ENCODE measurements at places on chromosomes 12 and 14.
A peak's percentile ranks its signal among the peaks of the same experiment; 100 is the strongest.

DNA sequence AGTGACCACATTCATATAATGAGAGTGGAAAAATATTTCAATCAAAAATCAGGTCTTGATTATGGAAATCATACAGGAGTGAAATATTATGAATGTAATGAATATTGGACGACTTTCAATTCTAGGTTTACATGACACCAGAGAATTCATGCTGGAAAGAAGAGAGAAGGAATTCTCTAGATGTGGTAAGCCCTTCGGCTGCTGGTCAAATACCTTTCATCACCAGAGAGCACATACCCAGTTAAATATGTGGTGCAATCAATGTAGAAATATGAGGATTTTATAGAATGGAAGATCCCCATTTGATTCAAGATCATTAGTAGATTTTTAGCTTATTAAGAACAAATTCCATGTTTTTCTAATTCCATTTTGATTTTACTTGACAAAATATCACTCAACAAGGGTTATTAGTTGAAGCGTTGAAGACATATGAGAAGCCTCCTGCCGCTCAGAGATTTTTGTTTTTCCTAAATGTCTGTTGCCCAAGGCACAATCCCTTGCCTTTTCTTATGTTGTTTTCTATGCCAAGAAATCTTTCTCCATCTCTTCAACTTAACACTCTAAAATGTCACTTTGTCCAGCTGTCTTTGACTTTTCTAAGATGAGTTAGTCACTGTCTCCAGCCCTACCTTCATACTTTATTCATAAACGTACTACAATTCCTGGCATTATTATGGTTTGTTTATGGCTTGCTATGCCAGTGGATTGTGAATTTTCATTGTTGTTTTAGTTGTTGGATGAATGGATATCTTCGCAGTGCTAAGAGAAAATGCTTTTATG lies 72.8 kb upstream of the ZDHHC17 start:
- DNase-seq: no peak

GRCh38 chr12:2082321-2082720 lies 29.5 kb downstream of the CACNA1C start:
- no peak for DNase-seq

- no peak for DNase-seq
These were observed 102.6 kb downstream of the TSPAN9 start for GRCh38 chr12:3179731-3180130.

DNA sequence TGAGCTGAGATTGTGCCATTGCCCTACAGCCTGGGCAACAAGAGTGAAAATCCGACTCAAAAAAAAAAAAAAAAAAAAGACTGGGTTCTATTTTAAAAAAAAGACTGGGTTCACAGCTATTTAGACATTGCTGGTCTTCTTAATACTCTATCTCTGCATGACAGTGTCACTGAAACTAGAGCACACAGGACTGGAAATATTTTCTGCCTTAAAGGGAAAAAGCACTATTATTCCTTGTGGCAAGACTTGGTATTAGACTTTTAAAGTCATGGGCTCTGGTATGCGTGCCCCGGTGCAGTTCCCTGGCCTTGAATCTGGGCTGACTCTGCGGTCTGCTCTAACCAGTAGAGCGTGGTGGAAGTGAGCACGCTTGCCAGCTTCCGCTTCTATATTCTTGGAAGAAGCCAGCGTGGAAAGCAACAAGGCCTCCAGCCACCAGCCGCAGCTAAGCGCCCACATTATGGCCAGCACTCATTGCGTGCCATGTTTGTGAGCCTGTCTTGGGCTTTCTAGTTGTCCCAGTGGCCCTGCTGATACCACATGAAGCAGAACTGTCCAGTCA lies 31.3 kb downstream of the PRKAB1 start:
- no peak for DNase-seq

- DNase-seq: no peak
These were observed 1.4 kb upstream of the TAMALIN start for GRCh38 chr12:52005218-52005902.

- DNase-seq: no peak
These were observed 114.5 kb downstream of the RPAP3 start for GRCh38 chr12:47591361-47591791.

GRCh38 chr14:87601036-87601435 lies 391.9 kb downstream of the GALC start:
- DNase-seq: no peak

- no peak for DNase-seq
These were observed 139.6 kb downstream of the C12orf75 start for GRCh38 chr12:105470102-105470501.

GRCh38 chr12:94553130-94553519 lies 93.5 kb upstream of the CEP83 start:
- no peak for DNase-seq

DNA sequence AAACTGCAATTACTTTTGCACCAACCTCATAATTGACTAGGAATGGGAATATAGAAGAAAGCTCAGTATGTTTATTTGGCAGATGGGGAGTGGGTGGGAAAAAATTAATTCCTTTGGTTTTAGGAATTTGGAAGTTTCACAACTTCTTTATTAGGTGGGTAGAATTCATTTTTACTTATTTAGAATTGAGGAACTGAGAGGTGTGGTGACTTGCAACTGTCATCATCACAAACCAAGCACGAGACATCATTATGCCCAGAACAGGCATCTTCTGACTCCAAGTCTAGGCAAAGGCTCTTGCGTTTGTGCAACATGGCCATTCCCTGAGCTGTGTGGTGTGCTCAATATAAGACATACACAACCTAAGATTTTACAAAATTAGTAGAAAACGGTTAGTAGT lies 380.0 kb downstream of the ATP23 start:
- DNase-seq: no peak

- DNase-seq: no peak
These were observed 107.8 kb upstream of the PTPRB start for GRCh38 chr12:70745048-70745447.

DNA sequence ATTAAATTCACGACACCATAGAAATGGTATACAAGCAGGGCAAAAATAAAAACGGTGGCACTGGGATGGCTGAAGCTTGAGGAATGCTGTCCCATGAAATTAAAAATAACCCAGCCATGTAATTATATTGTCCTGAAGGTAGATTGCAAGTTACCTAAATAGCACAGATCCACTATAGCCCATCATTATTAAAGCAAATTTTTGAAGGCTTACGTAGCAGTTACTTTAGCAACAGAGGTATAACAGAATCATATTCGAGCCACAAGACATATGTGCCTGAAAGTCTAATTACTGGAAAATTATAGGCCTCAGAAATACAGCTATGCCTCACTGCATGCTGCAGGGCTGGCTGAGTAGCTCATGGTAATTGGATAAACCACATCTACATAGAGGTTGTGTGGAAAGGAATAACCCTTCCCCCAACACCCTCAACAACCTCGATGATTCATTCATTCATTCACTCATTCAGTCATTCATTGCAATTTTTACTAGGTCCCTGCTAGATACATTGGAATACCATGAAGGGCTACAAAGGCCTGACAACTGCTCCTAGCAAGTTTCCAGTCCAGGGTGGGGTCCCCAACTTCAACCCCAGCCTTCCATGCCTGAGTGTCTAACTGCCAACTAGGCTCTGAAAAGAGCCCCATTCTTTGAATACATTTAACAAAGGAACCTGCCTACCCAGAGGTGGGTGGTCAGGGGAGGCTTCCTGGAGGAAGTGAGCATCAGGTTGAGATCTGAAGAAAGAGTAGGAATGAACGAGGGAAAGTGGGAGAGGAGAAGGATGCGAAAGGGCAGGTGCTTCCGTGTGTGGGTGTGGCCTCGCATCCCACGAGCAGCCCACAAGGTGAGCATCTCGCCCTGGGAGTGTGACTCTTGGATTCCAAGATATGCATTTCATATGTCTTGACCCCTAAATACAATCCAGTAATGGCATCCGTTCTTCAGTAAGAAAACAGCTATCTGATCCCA lies 18.0 kb upstream of the CMKLR1 start:
- DNase-seq: no peak

DNA sequence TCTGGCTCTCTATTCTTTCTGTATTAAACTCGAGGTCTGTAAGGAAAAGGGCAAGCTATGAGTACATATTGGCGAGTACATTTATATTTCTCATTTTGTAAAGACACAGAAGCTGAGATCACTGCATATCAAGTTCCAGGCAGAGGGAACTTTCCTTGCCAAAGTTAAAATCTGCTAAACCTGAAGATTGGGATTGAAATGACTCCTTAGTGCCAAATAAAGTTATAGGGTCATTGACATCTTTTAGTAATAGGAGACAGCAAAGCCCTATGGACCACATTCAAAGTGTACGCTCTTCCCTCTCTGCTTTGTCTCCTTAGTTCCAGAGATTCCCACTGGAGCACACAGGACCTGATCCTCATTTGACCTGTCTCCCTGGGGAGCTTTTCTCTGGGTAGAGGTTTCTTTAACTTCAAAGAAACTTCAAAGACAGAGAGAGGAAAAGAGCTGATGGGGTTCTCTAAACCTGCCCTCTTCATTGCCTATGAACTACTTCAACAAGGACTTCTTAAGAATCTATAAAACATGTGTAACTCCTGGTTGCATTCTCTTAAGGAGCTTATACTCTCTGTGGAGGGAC lies 42.6 kb upstream of the PTPRR start:
- DNase-seq: no peak

DNA sequence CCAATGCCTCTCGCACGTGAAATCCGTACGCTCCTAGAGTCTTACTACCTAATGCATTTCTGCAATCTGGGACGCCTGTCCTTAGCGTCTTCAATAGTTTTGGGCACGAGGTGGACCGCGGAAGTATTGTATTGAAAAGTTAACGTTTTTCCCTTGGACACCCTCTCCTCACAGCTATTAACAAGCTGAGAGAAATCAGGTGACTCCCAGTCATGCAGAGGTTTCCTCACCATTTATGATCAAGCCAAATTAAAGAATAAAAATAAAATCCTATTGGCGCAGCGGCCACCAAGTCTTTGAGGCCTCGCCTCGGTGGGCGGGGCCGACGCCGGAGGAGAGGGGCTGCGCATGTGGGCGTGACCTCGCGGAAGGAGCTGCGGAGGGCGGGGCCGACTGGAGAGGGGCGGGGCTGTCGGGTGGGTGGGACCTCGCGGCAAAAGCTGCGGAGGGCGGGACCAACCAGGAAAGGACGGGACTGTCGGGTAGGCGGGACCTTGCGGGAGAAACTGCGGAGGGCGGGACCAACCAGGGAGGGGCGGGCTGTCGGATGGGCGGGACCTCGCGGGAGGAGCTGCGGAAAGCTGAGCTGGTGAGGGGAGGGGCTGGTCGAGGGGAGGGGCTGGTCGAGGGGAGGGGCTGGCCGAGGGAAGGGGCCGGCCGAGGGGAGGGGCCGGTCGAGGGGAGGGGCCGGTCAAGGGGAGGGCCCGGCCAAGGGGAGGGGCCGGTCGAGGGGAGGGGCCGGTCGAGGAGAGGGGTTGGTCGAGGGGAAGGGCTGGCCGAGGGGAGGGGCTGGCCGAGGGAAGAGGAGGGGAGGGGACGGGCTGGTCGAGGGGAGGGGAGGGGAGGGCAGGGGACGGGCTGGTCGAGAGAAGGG lies 1.1 kb upstream of the PPP2R5C start:
- peak; percentile 98 for DNase-seq

DNA sequence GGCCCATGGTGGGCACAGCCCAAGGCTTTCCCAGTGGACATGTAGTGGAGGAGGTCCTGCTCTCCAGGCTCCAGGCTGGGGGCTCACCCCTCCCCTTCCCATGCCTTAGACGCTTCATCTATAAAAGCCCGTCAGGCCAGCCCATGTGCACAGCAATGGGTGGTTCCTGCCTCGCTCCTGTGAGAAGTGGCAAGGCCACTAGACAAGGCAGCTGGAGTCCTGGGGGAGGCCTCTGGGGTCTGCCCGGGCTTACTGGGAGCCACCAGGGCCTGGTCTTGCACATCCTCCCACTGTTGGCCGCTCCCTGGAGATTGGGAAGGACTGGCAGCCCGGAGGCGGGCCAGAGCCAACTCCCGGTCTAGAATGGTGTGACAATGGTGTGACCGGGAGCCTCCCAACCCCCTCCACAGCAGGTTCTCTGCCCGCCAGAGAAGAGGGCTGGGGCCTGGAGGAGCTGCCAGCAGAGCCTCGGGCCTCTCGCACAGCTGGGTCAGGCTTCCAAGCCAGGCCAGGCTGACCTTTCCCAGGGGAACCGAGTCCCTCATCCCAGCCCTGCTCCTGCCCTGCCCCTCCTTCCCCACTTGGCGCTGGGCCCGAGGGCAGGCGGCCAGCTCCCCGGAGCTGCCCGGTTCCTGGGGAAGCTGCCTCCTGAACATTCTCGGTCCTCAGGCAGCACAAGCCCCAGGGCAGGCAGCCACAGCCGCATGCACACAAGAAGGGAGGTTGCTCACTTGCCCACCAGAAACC lies 97.9 kb downstream of the RFLNA start:
- no peak for DNase-seq

DNA sequence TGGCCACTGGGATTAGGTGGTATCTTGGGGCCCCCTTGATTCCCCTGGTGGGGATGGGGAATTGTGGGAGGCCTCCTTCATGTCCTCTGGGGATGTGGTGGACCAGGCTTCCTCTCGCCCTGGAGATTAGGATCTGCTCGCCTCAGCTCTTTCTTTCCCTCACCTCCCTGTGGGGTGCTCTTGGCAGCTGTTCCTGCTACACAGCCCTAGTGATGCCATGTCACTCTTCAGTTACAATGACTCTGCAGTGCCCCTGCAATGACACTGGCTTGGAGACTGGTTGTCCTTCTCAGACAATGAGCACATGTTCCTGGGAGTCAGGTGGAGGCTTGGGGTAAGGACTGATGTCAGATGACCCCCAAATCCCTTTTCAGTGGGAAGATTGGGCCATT lies 83.9 kb downstream of the ADCK1 start:
- no peak for DNase-seq

DNA sequence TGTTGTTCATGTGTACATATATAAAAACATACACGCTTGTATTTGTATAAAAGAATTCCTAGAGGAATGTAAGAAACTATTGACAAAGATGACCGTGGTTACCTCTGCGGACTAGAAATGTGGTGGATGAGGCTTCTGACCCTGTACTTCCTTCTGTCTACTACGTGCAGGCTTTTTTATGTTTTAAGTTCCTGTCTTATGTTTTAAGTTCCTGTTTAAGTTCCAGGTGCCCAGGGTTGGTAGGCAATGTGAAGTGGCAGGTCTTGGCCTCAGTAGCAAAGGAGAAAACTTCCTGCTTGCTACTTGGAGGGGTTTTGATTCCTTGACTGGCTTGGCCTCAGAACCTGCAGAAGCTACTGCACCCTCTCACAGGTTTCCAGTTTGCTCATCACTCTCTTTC lies 11.6 kb downstream of the POMT2 start:
- no peak for DNase-seq

- DNase-seq: no peak
These were observed 779.0 kb upstream of the FLRT2 start for GRCh38 chr14:84750763-84751554.

- DNase-seq: no peak
These were observed 11.5 kb upstream of the ULK1 start for GRCh38 chr12:131882804-131883520.

- no peak for DNase-seq
These were observed 11.3 kb downstream of the BDKRB1 start for GRCh38 chr14:96267336-96267735.

DNA sequence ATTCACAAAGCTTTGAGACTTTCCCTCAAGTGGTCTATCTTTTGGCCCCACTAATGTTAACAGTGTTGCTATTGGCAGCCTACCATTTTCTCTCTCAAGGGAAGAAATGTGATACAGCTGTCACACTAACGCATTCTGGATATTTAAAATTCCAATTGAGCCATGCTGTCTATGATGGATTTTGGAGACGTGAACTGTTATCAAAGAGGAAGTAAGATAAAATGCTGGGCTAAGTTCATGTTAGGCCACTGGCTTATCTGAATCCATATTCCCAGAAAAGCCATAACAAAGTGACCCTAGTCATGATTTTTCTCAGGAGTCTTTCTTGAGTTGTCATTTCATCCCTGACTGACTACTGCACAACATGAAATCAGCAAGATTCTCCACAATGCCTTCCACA lies 200.2 kb downstream of the PHLDA1 start:
- no peak for DNase-seq

GRCh38 chr14:49505041-49505766 lies 81.0 kb downstream of the RPS29 start:
- no peak for DNase-seq

Data from activated T-cell treated with anti-CD3 and anti-CD28 coated beads, Interleukin-2, amount 50 U/mL, for 48 hours (primary cell).